NCI-H345 (cell line): ENCODE measurements at places on chromosomes 1 and 21.

- no peak for DNase-seq
Observed at GRCh38 chr1:247146671-247147070, 25.1 kb downstream of the ZNF124 start.

DNA sequence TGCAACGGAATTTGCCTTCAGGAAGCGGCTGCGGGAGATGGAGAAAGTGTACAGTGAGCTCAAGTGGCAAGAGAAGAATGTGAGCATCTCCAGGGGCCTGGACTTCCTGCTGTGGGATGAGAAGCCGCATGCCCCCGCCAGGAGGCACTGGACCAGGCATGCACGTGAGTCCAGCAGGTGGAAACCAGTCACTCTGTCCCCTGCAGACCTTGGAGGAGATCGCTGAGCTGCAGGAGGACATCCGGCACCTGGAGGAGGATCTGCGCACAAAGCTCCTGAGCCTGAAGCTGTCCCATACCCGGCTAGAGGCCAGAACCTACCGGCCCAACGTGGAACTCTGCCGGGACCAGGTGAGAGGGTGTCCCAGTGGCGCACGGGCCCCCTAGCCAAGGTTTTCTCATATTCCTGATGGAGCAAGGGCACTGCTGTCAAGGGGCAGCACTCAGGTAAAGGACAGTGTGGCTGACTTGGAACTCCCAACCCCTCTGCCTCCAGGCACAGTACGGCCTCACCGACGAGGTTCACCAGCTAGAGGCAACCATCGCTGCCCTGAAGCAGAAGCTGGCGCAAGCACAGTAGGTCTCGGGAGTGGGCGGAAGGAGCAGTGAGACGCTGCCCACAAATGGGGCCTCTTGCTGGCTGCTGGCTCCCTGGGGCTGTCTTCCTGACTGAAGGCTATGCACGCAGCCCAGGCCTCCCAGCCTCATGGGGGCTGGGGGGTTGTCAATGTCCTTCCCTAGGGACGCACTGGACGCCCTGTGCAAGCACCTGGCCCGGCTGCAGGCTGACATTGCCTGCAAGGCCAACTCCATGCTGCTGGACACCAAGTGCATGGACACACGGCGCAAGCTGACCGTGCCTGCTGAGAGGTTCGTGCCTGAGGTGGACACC lies 1.2 kb upstream of the ADPRS start:
- DNase-seq: no peak

DNA sequence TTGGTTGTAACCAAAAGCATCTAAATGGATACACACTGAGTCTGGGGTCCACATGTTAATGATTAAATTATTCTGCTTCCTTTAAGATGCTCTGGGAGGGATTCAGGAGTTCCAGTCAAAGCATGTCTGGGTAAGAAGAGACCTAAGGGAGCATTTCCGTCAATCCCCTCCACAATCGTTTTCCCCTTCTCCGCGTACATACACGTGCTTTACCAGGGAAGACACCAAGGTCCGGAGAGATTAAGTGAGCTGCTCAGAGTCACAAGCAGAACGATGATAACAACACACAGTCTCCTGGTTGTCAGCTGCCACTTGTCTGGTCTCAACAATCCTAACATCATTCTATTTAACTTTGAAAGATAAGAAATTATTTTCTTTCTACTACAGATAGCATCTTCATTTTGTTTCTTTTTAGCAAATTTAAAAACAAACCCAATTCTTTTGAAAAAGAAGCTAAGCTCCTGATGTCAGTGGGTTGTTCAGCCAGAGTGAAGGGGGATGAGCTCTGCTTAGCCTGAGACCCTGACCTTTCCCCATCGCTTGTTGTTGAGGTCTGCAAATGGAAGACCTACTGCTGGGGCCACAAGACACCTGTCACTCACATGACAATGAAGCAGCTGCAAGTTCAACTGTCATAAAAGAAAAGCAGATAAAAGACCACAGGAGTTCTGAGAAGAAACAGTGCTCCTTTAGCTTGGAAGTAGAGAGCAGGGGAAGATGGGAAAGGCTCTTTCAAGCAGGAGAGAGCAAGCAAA lies 4.5 kb downstream of the PAFAH2 start:
- no peak for DNase-seq

DNA sequence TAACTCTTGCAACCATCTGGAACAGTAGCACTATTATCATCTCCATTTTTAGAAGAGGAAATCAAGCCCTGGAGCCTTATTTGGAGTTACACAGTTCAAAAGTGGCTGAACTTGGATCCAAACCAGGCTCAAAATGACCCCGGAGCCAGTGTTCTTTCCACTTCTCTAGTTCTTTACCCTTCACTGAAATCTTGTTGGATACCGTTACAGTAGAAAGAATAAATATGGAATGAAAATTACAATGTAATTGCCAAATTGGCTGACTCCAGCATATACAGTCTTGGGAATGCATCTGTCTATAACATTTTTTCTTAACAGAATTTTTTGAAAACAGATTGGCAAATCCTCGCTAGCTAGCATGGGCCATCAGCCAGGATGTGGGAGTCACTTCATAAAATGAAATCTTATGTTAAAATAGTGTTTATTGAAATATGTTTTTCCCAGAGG lies 261.4 kb downstream of the CTH start:
- DNase-seq: no peak

DNA sequence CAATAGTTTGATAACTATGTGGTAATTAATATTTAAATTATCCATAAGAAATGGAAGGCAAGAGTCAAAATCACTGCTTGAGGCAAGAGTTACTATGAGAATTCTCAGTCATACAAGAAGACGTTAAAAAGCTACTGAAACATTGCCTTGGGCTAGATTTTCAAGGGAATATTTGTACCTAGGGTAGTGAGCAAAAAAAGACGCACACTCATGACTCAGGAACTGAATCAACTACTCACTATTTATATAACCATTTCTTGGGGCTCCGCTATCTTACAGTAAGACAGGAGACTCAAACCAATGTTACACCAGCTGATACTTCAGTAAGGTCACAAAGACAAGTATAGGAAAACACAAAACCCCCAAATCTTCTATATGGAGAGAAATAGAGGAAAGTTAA lies 151.5 kb upstream of the RNPC3 start:
- DNase-seq: no peak

DNA sequence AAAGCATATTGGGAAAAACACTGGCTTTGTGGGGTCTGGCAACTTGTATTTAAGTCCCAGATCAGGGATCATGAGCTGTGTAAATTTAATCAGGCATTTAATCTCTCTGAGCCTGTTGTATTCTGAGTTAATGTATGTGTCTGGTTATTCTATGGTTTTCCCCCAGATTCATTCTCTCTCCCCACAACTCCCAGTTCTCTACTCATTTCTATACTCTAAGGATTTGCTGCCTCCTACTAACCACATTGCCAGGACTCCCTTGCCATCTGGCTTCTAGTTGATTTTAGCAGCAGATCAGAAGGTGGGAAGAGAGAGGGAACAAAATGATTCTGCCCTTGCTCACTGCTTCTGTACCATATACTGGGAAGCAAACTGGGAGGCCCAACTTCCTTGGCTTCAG lies 31.4 kb upstream of the S1PR1 start:
- DNase-seq: no peak

DNA sequence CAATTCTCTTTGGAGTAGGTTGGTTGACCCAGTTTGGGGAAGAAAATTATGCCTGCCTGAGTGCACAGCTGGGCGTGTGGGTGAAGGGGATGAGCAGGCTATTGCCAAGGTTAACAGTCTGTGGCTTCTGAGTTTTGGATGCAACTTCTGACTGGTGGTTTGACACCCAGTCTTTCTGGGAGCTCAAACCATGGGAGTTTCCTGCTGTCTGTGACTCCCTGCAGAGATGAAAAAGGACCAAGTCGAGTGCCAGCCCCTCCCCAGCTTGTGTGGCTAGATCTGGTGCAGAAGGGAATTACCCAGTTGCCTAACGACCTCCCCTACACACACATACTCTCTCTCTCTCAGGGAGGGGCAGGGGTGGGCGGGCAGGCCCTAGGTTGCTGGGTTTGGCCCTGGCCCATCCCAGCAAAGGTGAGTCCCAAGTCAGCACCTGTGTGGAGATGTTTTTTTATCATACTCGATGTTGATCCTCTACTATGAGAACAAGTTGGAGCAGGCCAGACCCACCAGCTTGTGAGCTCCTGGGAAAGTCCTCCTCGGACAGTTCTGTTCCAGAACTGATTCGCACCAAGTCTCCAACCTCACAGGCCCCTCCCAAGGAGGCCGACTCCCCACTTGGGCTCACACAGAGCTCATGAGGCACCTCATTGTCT lies 28.2 kb downstream of the PKP1 start:
- peak; percentile 78 for DNase-seq

DNA sequence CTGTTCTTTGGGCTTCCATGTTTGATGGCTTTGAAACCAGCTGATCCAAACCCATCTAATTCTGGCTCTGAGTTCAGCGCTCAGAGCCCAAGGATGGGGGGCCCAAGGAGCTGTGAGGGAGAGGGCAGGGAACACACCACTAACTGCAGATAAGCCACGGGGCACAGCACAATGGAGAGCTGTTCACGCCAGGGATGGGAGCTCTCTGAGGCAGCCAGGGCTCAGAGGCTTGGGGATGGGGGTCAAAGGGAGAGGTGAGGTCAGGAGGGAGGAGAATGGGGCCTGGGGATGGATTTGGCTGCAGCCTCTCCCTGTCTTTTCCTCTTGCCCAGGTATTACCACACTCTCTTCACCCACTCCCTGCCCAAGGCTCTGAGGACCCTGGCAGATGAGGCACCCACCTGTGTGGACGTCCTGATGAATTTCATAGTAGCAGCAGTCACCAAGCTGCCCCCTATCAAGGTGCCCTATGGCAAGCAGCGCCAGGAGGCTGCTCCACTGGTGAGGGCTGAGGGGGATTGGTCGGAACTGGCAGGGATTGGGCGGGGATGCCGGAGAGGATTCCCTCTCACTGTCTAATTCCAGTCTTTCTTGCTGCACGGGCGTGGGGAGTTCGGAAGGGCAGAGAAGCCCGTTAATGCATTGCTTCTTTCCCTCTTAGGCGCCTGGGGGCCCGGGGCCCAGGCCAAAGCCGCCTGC lies 11.3 kb downstream of the SLC30A2 start:
- peak; percentile 20 for DNase-seq

GRCh38 chr1:118321840-118322239 lies 136.8 kb upstream of the SPAG17 start:
- DNase-seq: no peak

DNA sequence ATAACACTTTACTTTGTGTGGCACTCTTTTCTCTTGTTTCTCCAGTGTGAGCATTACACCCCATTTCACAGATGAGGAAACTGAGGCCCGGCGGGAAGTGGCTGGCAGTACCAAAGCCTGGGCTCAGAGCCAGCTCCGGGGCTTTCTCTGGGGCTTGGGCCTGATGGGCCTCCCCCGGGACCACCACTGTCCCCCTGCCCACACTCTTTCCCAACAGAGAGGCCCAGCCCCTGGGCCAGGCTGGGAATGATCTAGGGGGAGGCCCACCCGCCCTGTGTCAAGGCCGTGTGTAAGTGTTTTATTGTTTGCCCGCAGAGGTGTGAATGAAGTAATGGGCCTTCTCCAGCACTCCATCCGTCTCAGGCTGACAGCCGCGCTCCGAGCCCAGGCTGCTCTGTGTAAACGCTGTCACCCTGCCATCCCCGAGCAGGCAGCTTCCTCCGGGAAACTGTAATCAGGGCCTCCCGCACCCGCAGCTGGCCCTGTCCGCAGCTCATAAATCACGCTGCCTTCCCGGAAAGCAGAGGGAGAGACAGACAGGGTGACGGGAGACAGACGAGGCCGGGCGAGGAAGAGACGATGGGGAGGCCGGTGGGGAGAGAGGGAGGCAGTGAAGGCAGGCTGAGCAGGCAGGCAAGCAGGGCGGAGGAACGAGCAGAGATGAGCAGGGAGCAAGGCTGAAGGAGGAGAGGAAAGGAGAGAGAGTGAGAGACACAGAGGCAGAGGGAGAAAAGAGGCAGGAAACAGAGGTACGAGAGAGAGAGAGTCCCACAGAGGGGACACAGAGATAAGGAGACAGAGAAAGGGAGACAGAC lies 109.7 kb upstream of the ZBTB40 start:
- DNase-seq: peak; percentile 53

GRCh38 chr1:226697151-226697928 lies 41.7 kb downstream of the ITPKB start:
- DNase-seq: no peak

DNA sequence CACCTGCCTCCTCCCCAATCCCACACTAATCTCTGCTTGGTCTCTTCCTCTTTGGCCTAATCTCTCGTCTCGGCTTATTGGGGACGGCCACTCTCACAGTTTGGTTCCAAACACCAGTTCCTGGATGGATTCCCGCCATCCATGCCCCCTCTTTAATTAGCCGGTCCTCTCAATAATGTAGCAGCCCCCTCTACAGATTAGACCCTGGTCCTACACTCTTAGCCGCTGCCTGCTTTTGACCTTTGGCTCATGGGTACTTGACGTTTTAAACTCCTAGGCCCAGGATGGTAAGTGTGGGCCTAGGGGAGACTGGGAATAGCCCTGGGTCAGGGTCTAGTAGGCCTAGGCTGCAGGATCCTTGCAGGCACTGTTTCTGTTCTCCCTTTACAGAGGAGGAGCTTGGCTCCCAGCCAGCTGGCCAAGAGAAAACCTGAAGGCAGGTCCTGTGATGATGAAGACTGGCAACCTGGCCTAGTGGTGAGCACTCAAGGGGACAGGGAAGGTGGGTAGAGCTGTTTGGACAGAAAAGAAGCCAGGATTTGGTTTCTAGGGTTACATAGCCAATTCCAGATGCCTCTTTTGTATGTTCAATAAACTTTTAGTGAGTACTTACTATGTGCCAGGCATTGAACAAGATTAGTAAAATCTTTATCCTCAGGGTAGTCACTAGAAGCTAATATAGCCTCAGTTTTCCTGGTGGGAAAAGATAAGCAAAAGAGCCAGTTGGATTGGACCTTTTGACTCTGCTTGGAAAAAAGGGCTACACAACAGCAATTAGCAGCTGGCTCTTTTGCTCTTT lies 758 bp downstream of the RAD54L start:
- peak; percentile 77 for DNase-seq

DNA sequence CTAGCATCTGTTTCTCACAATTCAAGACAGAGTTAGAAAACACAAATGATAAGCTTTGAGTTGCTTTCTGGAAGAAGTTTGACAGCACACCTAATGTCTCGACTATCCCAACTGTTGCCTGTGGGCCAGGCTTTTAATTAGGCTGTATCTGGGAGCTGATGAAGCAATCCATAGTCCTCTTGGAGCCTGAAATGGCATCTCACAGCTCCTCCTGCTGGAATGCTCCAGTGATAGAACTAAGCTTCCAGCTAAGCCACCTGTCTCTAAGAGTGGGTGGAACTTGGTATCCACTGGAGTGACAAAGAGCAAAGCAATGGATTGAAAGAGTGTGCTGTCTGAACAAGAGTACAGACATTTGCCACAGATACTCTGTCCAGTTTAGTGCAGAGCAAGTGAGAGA lies 605.3 kb upstream of the NR5A2 start:
- no peak for DNase-seq

GRCh38 chr1:160414881-160415280 lies 14.5 kb downstream of the VANGL2 start:
- no peak for DNase-seq

- DNase-seq: no peak
Observed at GRCh38 chr1:3348196-3348865, 106.1 kb upstream of the ARHGEF16 start.
